ENCODE measurements at places on chromosomes 6 and 20.

- peak; percentile 22 for DNase-seq
These were observed 94.0 kb upstream of the SPTLC3 start for GRCh38 chr20:12914804-12915203.

DNA sequence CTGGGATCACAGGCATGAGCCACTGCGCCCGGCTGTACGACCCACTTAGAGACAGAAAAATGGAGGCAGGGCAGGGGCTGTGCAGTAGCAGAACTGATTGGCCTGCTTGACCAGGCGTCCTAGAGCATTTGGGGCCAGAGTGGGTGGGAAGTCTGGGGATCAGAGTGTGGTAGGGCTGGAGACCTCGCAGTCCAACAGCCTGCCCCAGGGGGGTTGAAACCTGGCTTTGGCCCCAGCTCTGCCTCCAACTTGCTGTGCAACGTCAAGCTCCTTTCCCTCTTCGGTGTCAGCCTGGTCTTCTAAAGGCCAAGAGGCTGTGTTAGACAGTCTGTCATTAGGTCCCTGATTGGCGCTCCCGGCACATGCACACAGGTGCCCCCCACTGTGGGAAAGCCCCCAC lies 15.3 kb upstream of the SPDEF start:
- DNase-seq: no peak

DNA sequence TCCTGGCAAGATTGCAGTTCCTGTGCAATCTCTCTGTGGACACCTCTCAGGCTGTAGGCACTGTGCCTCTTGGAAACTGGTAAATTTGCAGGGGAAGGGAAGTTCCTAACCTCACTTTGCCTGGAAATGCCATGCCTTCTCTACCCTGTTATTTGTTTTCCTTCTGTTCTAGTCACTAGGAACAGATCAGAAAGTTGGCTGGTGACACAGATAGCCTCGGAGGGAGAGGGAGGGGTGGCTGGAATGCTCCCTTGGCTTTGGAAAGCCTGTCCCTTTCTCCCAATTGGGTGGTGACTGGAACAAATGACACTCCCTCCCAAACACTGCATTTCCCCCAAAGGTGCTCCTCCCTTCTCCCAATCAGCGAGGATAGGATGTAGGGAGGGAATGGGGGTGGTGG lies 131.5 kb upstream of the F13A1 start:
- no peak for DNase-seq

DNA sequence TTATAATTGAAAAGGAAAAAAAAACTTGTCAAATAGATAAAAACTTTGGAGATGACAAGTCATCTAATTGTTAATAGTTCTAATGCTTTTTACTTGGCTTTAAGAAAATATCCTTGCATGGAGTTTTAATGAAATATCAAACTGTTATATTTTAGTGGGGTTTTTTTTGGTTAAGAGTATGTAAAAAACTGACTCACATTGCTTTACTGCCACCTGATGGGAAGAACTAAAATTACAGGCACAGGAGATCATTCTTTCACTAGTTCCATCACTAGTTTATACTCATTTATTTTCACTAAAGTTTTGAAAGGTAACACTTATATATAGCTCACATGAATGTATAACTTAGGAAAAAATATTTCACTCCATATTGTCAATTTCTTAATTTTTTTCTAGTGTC lies 309.1 kb downstream of the LMBRD1 start:
- no peak for DNase-seq

DNA sequence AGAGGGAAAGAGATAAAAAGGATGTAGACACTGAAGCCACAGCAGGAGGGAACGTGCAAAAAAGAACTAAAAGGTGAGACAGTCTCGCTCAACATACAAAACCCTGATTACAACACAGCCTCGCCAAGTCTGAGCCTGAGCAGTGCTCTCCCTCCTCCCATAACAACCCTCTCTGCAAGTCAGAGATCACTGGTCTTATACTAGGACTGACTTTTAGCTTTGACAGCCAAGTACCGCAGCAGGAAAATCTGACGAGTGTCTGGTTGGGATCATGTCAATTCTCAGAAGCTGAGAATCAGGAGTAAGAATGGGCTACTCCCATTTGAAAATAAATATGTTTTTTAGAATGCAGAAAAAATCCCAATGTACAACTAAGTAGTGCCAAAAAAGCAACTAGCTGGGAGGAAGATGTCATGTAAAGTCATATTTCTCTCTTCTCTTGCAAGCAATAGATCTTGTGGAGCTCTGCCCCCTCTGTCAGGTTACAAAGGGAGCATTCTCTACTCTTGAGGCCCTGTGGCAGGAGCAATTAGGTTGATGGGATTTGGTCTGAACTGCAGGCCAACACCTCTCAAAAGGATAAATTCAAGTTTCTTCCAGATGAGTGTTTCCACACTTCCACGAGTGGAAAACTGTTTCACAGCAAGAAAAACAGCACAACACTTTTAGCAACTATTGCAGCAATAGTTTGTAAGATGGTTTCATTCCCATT lies 118.9 kb upstream of the COL21A1 start:
- no peak for DNase-seq

GRCh38 chr20:19913927-19914614 lies 103.1 kb upstream of the NAA20 start:
- DNase-seq: no peak

GRCh38 chr20:33881989-33882388 lies 70.8 kb downstream of the CHMP4B start:
- no peak for DNase-seq

All from NCI-H2029 (cell line).